ENCODE measurements at places on chromosomes 16 and 17.

DNA sequence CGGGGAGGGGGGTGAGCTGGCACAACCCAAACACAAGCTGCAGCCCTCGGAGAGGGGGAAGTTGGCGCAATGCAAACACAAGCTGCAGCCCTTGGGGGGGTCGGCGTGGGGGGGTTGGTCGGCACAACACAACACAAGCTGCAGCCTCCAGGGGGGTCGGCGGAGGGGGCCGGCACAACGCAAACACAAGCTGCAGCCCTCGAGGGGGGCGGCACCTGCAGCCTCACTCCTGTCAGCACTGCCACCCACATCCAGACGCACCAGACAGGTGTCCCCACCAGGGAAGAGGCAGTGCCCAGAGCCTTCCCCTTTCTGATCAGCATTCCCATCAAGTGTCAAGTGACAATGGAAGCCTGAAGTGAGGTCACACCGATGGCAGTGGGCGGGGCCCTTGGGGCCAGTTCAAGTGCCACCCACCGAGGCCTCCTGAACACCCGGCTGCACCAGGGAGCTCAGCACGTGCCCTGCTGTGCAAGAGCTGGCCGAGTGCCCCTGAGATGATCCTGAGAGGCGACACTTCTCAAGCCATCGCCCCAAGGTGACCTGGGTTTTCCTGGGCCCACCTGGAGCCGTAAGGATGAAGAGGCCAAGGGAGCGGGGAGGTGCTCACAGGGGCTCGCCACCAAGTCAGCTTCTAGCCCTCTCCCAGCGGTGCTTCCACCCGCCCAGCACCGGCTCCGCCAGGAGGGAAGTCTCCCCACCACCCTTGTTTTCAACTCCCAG is 59.3 kb downstream of the KLHDC4 start:
- DNase-seq, result no peak

- no peak for DNase-seq
These were observed at the start of gene ATP2A1 for GRCh38 chr16:28878083-28878926. ATP2A1 (plus strand) TSS chr16:28878488; CDS start chr16:28878672, 184 bp downstream.

DNA sequence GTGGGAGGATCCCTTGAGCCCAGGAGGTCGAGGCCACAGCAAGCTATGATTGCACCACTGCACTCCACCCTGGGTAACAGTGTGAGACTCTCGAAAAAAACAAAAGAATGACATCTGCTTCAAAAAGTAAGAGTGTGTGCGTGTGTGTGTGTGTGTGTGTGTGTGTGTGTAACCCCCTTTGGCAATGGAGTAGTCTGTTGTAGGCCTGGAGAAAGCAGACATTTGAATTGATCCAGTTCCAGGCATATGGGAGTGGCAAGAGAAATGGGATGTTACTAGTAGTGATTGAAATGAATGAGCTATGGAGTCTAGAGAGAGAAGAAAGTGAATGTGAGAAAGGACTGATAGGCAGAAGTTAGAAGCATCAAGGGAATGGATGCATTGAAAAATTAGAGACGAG is 9.9 kb downstream of the CASC3 start:
- no peak for DNase-seq

- DNase-seq, result no peak
These were observed 322.4 kb downstream of the GRIN2A start for GRCh38 chr16:9859701-9860327.

- DNase-seq, result no peak
These were observed 15.7 kb upstream of the MTSS2 start for GRCh38 chr16:70701596-70701995.

DNA sequence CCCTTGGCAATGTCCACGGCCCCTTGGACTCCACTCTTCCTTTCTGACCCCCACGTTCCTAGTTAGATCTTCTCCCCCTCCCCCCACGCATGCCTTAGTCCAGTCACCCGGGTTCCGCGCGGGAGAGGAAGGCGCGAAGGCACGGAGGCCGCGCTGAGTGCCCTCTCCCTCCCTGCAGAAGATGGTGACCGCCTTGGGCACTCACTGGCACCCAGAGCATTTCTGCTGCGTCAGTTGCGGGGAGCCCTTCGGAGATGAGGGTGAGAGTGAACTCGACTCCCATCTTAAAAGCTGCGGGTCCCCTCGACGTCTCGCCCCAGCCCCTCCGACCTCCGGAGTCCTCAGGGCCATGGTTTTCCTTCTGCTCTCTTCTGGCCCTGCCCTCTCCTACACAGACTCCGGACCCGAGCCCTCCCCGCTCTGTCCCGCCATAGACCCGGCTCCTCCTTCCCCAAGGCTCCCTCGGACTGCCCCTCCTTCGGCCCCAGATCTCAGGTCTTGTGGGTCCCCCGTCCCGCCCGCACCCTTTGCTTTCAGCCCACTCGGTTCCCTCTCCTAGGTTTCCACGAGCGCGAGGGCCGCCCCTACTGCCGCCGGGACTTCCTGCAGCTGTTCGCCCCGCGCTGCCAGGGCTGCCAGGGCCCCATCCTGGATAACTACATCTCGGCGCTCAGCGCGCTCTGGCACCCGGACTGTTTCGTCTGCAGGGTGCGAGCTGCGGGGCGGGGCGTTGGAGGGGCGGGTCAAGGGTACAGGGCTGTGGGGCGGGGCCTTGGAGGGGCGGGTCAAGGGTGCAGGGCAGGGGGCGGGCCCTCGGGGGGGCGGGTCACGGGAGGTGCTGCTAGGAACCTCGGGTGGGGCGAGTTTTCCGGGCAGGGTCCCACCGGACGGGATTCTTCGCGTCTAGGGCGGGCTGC is 4.6 kb downstream of the TGFB1I1 start:
- no peak for DNase-seq

DNA sequence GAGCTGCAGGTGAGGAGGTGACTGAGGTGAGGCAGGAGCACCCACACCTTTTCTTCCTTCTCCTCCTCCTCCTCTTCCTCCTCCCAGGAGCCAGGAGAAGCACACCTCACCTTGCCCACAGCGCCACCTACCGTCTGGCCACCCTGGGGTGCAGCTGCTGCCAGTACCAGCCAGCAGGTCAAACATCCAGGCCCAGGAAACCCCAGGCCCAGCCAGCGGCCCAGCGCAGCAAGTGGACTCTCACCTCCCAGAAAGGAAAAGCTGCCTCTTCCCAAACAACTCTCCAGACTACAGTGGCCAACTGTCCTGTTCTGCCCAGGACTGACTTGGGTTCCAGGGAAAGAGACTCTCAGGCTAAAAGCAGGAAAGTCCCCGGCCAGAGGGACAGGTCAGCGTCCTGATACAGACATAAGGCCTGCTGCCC is 22.7 kb downstream of the PEMT start:
- DNase-seq, result peak; percentile 58

GRCh38 chr16:85314512-85314971 is 202.3 kb upstream of the CIBAR2 start:
- no peak for DNase-seq

DNA sequence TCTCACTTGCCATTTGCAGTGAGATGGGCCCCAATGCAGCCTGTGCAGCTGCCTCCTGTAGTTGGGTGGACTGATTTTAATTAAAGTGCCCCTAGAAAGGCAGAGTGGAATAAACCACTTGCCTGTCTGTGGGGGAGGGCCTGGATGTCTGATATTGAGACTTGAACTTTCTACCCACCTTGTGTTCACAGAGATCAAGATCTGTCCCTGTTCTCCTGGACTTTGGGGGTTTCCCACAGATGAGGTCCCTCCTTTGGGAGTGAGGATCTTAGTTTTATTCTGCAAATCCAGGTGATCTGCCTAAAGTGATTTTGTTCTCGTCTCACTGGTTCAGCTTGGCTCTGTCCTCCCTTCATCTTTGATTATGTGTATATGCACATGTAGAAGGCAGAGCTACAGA is 7.7 kb upstream of the DHRS13 start:
- no peak for DNase-seq

GRCh38 chr16:57623251-57624043 is 5.0 kb upstream of the ADGRG1 start:
- DNase-seq, result no peak

GRCh38 chr17:40926341-40926740 is 11.1 kb downstream of the KRT23 start:
- no peak for DNase-seq

DNA sequence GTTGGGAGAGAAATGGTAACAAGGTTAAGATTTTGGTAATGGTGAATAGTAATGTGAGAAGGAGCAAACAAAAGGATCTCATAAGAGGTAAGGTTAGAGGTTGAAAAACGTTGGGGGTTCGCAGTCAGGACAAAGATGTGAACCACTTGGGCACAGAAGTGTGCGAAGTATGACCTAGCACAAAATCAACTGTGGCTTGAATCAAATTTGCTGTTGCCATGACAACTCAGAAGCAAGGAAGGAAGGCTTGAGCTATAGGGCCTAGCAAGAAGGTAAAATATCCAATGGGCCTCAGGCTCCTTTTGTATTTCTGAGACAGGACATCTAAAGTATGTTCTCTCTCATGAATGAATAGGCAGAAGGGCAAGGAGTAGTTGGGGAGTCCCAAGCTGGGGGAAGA is 24.5 kb upstream of the TEKT1 start:
- DNase-seq, result no peak

- no peak for DNase-seq
These were observed 100.4 kb downstream of the ELAC2 start for GRCh38 chr17:12917399-12917798.

DNA sequence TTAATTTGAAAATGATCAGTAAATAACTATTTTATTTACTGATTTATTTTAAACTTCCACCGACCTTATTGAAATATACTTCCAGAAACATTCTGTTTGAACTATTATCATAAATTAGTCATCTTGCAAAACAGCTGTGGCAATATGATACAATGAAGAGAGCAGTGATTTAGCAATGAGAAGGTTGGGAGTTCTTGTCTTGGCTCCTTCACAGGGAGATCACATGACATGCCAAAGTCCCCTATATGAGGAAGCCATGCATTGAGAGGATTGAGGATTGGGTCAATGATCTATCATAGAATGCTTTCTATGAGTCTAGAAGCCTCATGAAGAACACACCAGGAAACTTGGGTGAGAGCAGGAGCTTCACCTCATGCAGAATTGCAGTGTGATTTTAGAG is 222.7 kb downstream of the LGALS9B start:
- no peak for DNase-seq

- no peak for DNase-seq
These were observed 156.0 kb upstream of the SALL1 start for GRCh38 chr16:51306886-51307595.

- no peak for DNase-seq
These were observed 11.5 kb upstream of the BAHCC1 start for GRCh38 chr17:81383504-81384421.

GRCh38 chr17:16243385-16243784 is 26.4 kb downstream of the PIGL start:
- no peak for DNase-seq

GRCh38 chr17:62754631-62755030 is 53.5 kb downstream of the MARCHF10 start:
- no peak for DNase-seq

DNA sequence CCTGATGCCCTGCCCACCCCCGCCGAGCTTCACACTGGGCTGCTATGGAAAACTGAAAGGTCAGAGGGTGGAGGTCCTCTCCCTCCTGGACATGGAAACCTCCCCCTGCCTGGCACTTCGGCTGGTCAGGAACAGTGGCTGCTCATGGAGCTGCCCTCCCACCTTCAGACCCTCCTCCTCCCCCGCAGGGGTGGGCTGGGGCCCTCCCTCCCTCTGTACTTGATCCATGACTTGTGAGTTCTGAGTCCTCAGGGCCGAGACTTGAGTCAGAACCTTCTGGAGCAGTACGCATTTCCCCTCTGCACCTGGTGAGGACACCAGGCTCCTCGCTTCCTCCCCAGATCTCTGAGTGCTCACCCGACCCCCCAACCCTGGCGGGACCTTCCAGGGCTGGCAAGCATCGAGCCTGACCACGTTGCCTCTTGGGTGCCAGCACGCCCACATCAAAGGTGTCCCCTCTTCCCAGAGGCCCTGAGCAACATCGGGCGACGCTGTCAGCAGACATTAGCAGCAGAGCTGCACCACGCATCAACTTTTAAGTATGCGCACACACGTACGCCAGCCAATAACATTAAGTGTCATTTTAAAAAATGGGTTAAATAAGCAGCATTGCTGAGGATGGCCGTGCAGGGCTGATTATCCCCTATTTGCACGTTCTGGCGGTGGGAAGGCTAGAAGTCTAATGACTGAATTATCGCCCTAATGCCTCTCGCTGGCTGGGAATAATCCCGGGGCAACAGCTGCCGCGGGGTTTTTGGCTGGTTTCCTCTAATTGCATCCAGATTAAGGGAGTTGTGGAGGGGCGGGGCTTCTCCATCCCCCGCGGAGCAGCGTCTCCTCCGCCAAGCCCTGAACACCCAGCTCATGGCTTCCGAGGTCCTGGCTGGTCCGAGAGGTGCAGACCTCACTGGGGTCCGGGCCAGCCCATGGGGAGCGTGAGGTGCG is 98.0 kb downstream of the TBC1D16 start:
- no peak for DNase-seq

DNA sequence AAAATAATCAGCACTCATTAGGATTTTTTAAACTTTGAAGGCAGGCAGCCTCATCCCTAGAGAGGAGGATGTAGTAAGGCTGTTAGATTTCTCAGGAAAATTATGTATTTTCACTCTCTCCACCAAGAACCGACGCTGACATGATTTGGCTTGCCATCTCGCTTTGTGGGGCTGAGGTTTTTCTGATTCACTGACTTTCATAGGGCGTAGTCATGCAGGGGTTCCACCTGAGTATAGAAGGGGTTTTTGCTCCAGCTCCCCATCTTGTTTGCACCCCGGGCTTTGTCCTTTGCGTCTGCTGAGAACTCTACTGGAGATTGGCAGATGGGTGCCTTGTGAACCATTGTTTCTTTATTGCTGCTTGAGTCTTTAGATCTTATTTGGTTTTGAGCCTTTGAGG is 20.2 kb downstream of the TOM1L1 start:
- no peak for DNase-seq

GRCh38 chr17:68437979-68438822 is 19.1 kb downstream of the WIPI1 start:
- peak; percentile 65 for DNase-seq

DNA sequence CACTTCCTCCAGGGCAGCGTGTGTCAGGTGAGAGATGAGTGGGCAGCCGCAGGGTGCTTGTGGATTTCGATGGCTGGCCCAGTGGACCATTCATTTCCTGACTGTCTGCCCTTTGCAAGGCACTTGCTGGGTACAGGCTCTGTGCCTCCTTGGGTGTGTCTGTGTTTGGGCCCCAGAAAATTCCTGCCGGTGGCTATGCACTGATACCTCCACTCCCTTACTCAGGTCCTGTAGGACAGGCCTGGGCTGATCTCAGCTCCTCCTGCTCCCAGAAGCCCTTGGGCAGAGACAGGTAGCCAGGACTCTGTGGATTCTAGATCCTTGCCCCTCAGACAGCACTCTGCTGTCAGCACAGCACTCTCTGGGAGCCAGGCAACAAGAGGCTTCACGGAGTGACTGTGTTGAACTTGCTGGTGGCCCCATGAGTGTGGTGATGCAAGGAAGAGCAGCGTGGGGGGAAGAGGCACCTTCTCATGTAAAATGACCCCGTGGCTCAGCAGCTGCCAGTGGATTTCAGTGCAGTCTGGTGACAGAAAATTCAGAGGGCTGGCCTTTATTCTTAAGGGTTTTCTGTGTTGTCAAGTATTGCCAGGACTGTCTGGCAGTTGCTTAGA is 29.0 kb downstream of the PGS1 start:
- DNase-seq, result no peak

GRCh38 chr16:57000271-57001025 is 11.1 kb downstream of the NLRC5 start:
- no peak for DNase-seq

All from KBM-7 (cell line).